ENCODE measurements at places on chromosomes 5 and 9. TPM values are rescaled to one million over a fixed set of nuclear protein-coding genes. Genes with fewer than 3 reads are reported as not detected.

DNA sequence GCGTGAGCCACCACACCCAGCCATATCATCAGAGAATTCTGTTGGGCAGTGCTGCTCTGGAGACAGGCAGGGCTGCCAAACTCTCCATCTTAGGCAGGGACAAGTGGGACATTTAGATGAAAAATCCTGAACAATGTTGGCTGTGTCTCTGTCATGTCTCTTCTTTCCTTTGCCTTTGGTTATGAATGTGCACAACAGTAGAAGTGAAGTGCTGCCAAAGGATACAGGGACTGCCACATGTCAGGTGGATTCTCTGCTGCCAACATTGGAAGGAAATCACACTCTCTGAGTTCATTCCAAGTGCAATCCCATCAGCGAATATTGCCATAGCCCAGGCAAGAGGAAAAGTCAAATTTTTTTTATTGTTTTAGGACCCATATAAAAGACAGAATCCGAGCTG, 348.8 kb downstream of the TRPM3 start:
- H3K4me3 ChIP-seq, result no peak overlapping the region
- H3K27me3 ChIP-seq, result no peaks in the 10 kb centered on the region
- DNase-seq, result no peak
- no peaks in the 10 kb centered on the region for H3K4me1 ChIP-seq

GRCh38 chr9:131449276-131449675, 53.4 kb upstream of the POMT1 start:
- H3K27me3 ChIP-seq, result no peaks in the 10 kb centered on the region
- H3K4me1 ChIP-seq, result no peaks in the 10 kb centered on the region
- H3K27ac ChIP-seq, result no peak overlapping the region
- DNase-seq, result no peak
- H3K4me3 ChIP-seq, result no peak overlapping the region

GRCh38 chr9:135443797-135444425, 35.7 kb upstream of the PPP1R26 start:
- H3K4me1 ChIP-seq, result no peaks in the 10 kb centered on the region
- no peak for DNase-seq
- H3K4me3 ChIP-seq, result no peak overlapping the region
- H3K27ac ChIP-seq, result no peak overlapping the region
- H3K27me3 ChIP-seq, result no peaks in the 10 kb centered on the region

GRCh38 chr9:108197899-108198298, 657.9 kb downstream of the ACTL7B start:
- no peaks in the 10 kb centered on the region for H3K27me3 ChIP-seq
- no peak for DNase-seq
- H3K27ac ChIP-seq, result no peak overlapping the region
- H3K4me1 ChIP-seq, result no peaks in the 10 kb centered on the region
- H3K36me3 ChIP-seq, result no peaks in the 10 kb centered on the region

DNA sequence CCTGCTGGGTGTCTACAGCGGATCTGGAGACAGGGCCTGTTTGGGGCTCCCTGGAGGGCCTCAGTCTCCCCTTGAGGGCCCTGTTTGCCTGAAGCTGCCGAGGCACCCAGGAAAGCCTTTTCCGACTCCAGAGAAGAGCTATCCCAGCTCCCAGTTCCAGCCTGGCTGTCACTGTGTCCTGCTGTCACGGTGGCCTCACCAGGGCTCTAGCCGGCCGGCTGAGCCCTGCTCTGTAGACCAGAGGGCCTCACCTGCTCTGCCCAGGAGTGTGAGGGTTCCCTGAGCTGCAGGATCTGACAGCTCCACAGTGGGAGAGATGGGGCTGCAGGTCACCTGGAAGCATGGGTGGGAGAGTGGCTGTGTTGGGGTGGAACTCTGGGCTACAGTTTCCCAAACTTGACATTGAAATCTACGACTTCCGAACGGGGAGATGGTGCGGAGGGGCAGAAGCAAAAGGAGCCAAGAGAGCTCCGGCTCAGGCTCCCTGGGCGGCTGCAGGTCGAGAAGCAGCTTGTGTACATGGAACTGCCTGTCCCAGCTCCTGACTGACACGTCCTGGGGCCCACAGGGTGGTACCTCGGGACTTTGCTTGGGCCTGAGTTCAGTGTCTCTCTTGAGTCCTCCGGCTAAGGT, 94.9 kb downstream of the CACNA1B start:
- no peak overlapping the region for H3K27ac ChIP-seq
- DNase-seq, result peak; percentile 22
- no peaks in the 10 kb centered on the region for H3K36me3 ChIP-seq
- no peaks in the 10 kb centered on the region for H3K4me1 ChIP-seq
- no peaks in the 10 kb centered on the region for H3K27me3 ChIP-seq

GRCh38 chr5:1879292-1880263, 3.1 kb downstream of the IRX4 start:
- peaks cover 88% of the 10 kb centered on the region for H3K27me3 ChIP-seq
- no peak for DNase-seq
- H3K4me1 ChIP-seq, result peaks cover 42% of the 10 kb centered on the region
- no peaks in the 10 kb centered on the region for H3K36me3 ChIP-seq
- no peak overlapping the region for H3K4me3 ChIP-seq

GRCh38 chr9:33799928-33800704, 4.8 kb downstream of the PRSS3 start:
- no peaks in the 10 kb centered on the region for H3K4me1 ChIP-seq
- peaks cover 24% of the 10 kb centered on the region for H3K36me3 ChIP-seq
- H3K4me3 ChIP-seq, result no peak overlapping the region
- no peak overlapping the region for H3K27ac ChIP-seq

DNA sequence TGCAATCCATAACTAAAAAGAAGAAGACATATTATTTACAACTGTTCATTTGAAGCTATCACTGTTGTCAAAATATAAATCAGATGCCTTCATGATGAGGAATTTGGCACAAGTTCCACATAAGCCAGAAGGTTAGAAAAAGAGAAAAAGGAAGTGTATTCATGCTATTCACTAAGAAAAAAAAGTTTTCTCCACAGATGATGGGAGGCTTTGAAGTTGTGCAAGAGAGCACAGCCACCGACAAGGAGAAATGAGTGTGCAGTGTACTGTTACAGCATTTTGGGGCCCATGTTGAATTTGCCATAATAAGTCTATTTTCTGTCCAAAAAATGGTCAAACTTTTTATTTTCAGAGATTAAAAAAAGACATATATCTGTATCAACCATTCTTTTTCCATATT, 32.9 kb upstream of the IFNK start:
- no peak overlapping the region for H3K4me3 ChIP-seq
- H3K27ac ChIP-seq, result no peak overlapping the region
- DNase-seq, result peak; percentile 39
- H3K4me1 ChIP-seq, result no peaks in the 10 kb centered on the region

DNA sequence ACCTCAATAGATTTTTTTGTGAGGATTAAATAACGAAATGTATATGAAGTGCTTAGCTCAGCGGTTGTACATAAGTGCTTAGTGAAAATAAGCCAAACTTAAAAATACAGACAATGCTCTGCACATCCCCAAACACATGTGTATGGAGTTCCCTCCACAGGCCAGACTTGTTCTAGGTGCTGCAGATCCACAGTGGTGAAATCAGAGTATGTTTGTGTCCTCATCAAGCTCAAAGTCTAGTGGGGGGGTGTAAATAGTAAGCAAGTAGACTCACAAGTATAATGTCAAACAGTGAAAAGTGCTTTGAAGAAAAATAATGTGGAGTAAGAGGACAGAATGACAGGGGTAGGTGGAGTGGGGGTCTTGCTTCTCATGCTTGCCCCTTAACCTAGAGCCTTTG, 157.4 kb upstream of the SPRY4 start:
- H3K27me3 ChIP-seq, result no peaks in the 10 kb centered on the region
- H3K36me3 ChIP-seq, result no peaks in the 10 kb centered on the region
- H3K27ac ChIP-seq, result no peak overlapping the region
- H3K4me3 ChIP-seq, result no peak overlapping the region
- no peak for DNase-seq

DNA sequence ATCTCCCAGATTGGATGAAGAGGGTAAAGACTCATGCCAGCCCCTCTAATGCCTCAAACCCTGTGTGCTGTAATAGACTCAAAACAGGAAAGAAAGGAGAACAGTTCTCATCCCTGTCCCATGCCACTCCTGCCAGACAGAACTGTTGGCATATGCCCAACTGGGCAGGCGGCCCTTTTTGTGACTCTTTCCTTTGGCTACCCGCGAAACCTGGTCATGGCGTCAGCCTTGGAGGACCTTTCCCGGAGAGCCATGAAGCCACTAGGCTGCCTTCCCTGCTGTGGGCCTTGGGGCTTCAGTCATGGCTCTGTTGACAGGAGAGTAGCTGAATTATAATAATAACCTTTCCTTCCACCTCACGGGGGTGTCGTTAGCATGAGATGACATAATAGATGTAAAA, 75.9 kb upstream of the SEMA6A start:
- no peak overlapping the region for H3K27ac ChIP-seq
- no peak overlapping the region for H3K4me3 ChIP-seq
- no peaks in the 10 kb centered on the region for H3K36me3 ChIP-seq
- H3K4me1 ChIP-seq, result no peaks in the 10 kb centered on the region

- H3K4me3 ChIP-seq, result no peak overlapping the region
- no peak for DNase-seq
- no peaks in the 10 kb centered on the region for H3K27me3 ChIP-seq
- H3K4me1 ChIP-seq, result no peaks in the 10 kb centered on the region
- H3K36me3 ChIP-seq, result no peaks in the 10 kb centered on the region
- no peak overlapping the region for H3K27ac ChIP-seq
These were observed 472.0 kb upstream of the PAPPA start for GRCh38 chr9:115681585-115681984.

GRCh38 chr9:32627394-32627954, 8.0 kb downstream of the TAF1L start:
- H3K4me1 ChIP-seq, result no peaks in the 10 kb centered on the region
- H3K4me3 ChIP-seq, result no peak overlapping the region
- no peaks in the 10 kb centered on the region for H3K27me3 ChIP-seq
- no peak for DNase-seq
- no peaks in the 10 kb centered on the region for H3K36me3 ChIP-seq

DNA sequence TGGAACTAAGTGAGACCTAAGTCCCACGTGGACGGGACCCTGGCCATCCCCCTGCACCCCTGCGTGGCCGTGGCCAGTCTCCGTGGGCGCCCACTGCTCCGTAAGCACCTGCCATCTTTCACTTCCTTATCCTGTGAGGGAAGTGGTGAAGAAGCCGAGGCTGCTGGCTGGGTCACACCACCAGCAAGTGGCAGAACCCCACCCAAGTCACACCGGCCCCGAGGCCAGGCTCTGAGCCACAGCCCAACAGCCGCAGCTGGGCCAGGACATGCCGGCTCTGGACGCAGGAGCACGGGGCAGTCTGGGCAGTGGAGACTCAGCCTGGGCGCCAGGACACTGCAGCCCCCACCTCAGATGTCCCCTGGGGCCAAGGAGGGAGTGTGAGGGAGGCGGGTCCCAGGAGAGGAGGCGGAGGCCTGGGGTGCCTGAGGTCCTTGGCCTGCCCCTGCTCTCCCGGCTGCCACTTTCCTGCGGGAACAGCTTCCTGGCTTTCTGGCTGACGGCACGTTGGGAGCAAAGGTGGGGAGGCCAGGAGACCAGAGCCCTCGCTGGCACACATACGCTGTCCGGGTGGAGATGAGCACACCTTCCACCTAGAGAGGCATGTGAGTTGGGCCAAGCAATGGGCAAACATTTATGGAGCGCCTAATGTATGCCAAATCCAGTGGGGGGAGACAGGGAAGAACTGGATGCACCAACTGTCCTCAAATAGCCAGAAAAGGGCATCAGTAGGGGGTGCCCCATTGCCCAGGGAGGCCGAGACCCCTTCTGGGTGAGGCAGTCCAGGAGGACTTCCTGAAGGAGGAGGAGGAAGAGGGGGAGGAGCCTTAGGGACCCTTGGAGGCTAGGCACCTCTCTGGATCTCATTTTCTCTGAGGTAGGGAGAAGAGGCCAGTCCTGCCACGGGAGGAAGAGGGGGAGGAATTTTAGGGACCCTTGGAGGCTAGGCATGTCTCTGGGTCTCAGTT, 43.9 kb upstream of the EGFL7 start:
- no peaks in the 10 kb centered on the region for H3K36me3 ChIP-seq
- H3K27me3 ChIP-seq, result no peaks in the 10 kb centered on the region
- no peak overlapping the region for H3K4me3 ChIP-seq
- H3K27ac ChIP-seq, result peak overlapping the region; percentile 83

DNA sequence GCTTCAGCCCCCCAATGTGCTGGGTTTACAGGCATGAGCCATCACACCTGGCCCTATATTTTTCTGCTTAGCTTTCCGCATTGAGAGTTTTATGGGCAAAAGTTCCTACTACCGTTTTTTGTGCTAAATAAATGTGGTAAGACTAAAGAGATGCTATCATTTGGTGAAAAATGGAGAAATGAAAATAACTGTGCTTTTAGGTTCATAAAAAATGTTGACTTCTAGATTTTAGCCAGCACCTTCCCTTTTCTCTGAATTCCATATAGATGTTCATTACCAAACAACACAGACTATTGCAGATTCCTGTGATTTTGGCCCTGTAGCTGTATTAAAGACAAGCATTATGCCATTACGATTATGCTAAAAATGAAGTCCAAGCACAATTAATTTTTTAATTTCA, 72.0 kb upstream of the CTSL start:
- no peaks in the 10 kb centered on the region for H3K27me3 ChIP-seq
- H3K36me3 ChIP-seq, result no peaks in the 10 kb centered on the region
- no peak for DNase-seq
- no peak overlapping the region for H3K4me3 ChIP-seq
- H3K4me1 ChIP-seq, result no peaks in the 10 kb centered on the region

DNA sequence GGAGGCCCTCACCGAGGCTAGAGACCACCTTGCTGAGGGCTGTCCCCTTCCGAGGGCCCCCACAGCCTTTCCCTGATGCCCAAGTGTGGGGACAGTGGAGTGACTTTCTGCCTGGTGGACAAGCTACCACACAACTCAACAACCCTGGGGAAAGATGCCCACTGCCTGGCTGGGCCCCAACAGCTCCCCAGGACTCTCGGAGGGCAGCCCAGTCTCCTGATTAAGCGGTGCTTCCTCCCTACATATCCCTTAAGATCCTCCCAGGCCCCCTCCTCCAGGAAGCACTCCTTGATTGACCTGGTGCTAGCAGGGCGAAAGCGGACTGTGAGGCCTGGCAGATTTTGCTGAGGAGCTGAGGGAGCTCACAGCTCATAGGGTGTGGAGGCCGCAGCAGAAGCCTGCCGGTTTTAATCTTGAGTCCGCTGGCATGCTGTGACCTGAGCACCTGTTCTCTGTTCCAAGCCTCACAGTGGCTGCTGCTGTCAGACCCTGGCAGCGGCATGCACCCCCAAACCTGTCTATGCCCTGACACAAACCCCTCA, 2.2 kb downstream of the NSMF start:
- H3K27me3 ChIP-seq, result no peaks in the 10 kb centered on the region
- peak; percentile 37 for DNase-seq
- no peak overlapping the region for H3K27ac ChIP-seq
- peaks cover 30% of the 10 kb centered on the region for H3K4me1 ChIP-seq
- no peak overlapping the region for H3K4me3 ChIP-seq

The GPR21 gene
- 1.9 TPM for total RNA-seq

The MELK gene
- total RNA-seq, result 3.2 TPM

The SPARC gene
- total RNA-seq, result 72.8 TPM

The ADGRD2 gene
- not detected for total RNA-seq

The ABLIM3 gene
- total RNA-seq, result 5.3 TPM

The LEAP2 gene
- 7.2 TPM for total RNA-seq

The MLANA gene
- total RNA-seq, result not detected

The UGT3A1 gene
- total RNA-seq, result not detected

The SLC6A18 gene
- not detected for total RNA-seq

The SLC28A3 gene
- 22.3 TPM for total RNA-seq

Data from Peyer's patch (tissue), 4 donors.